Activated CD4-positive, alpha-beta memory T cell treated with anti-CD3 and anti-CD28 coated beads for 36 hours (primary cell): ENCODE measurements at places on chromosomes 6 and 20.

DNA sequence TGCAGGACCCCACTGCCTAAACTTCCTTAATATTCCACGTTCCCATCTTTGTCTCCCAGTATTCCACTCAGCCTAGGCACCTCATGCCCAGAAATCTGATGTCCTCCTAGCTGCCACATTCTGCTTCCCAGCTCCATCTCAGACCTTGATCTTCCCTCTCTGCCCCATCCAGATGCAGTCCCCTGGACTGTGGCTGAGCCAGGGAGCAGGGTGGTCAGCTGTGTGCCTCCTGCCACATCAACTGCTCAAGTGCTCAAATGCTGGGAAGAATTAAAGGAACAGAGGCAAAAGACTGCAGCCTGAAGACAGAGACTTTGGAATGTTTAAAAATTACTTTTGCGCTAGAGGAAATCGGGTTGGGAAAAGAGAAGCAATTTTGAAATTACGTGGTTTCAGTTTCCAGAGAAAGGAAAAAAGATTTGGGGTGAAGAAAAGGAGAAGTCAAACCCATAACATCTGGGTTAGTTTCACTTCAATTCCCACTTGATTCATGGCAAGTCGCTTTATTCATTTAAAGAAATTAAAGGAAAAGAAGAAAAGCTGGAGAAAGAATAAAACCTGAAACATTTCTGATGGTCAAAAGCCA lies 704.8 kb downstream of the PTPRT start:
- DNase-seq, result no peak

GRCh38 chr20:51542571-51543421 lies at the start of gene NFATC2:
Gene NFATC2 (minus strand): TSS chr20:51542719. CDS start chr20:51542499, 220 bp downstream.
- DNase-seq, result peak; percentile 59

- DNase-seq, result peak; percentile 59
Measured at GRCh38 chr20:31515775-31516107, 1.5 kb downstream of the HM13 start.

GRCh38 chr6:48817333-48818051 lies 645.6 kb downstream of the MMUT start:
- DNase-seq, result no peak

- DNase-seq, result no peak
Measured at GRCh38 chr6:162385980-162386379, 341.6 kb downstream of the PRKN start.

DNA sequence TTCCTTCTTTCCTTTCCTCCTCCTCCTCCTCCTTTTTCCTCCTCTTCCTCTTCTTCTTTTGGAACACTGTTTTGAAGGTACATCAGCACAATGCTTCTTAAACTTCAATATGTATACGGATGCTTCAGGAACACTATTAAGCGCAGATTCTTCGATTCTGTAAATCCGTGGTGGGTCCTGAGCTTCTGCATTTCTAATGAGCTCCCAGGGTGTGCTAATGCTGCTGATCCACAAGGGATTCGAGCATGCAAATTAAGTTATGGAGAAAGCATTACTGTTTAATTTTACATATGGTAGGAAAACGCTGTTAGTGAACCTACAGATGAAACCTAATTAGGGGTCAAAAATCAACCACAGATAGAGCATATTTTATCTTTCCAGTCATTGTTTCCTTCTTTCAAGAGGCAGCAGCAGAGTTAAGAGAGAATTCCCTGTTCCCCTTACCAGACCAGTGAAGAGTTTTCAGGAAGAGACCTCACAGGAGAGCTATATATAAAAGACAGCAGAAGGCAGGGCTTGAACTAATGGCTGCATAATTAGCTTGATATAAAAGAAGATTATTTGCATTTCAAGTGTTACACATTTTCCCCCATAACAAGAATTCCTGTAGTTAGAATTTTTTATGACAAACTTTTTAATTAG lies 47.2 kb downstream of the KIF13A start:
- DNase-seq, result no peak

DNA sequence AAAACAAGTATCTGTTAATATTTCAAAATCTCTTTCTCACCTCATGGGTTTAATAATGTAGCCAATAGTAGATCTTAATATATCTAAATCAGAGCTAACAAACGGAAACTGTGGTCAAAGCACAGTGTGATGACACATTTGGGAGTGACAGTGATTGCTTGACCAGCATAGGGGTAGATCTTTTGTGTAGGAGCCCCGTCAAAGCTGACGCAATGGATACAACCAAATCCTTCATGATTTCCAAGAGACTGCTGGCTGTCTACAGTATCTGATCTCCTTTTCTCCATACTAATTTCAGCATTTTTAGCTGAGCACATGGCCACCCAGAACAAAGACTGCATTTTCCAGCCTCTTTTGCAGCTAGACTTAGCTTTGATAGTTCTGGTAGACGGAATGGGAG lies 299.3 kb upstream of the ECI2 start:
- no peak for DNase-seq

DNA sequence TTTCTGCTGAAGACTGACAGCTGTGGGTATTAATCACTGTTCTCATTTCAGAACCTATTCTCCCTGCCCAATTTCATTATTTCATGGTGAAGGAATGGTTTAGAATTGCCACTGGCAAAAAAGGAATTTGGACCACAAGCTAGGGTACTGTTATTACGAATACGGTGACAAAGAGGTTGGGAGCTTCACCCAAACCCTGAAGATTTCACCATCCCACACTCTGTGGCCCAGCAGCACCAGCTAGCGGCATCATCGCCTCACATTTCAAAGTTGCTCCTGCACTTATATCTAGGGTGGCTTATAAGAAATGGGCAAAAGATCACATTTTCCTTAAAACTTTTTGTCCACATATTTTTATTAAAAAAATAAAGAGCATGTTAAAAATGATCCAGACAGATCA lies 236.1 kb downstream of the SYNDIG1 start:
- DNase-seq, result no peak

DNA sequence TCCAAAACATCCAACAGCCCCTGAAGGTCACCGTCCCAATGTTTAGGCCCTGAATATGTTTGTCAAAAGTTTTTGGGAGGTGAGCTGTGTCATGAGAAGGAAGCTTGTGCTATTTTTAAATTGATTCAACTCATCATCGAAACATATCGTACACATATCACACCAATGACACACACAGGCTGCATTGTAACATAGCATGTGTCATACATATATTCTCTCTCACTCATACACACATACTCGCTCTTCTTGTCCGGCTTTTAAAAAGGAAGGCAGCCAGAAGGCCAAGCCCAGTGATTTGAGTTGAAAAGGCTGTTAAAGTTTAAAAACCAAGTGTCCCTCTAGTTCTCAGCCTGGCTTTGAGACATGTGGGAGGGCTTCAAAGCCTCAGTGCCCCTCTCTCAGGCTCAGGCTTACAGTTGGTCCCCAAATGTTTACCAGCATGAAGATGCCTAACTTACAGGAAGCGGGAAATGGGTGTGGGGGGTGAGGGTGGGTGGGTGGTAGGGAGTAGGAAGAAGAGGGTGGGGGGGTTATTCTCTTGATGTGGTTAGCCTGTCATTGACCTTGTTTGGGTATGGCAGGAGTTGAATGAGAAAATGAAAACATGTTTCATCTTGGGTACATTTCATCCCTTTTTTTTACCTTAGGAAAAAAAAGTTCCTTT lies 3.3 kb upstream of the PRDM1 start:
- no peak for DNase-seq

DNA sequence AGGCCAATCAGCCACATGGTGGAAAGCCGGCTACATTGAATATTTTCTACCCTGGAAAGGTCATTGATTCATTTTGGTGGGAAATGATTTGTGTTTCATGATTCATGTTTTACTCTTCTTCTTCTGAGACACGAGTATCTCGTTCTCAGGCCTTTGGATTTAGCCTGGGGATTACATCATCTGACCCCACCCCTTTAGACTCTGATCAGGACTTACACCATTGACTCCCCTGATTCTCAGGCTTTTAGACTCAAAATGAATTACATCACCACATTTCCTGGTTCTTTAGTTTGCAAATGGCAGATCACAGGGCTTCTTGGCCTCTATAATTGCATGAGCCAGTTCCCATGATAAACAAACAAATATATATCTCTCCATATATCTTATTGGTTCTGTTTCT lies 228.8 kb downstream of the ADGRG6 start:
- no peak for DNase-seq

DNA sequence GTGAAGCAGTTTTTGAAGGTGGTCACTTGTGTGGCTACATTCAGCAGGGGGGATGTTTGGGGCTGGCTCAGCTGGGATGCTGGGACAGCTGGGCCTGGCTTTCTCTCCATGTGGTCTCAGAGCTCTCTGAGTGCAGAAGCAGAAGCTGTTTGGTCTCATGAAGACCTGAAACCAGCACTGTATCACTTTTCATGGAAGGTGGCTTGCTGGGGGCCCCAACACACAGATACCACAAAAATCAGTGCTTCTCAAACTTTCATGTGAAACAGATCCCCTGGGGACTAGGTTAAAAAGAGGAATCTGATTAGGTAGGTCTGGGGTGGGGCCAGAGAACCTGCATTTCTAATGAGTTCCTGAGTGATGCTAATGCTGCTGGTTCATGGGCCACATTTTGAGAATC lies 347.3 kb downstream of the DHX35 start:
- DNase-seq, result no peak

DNA sequence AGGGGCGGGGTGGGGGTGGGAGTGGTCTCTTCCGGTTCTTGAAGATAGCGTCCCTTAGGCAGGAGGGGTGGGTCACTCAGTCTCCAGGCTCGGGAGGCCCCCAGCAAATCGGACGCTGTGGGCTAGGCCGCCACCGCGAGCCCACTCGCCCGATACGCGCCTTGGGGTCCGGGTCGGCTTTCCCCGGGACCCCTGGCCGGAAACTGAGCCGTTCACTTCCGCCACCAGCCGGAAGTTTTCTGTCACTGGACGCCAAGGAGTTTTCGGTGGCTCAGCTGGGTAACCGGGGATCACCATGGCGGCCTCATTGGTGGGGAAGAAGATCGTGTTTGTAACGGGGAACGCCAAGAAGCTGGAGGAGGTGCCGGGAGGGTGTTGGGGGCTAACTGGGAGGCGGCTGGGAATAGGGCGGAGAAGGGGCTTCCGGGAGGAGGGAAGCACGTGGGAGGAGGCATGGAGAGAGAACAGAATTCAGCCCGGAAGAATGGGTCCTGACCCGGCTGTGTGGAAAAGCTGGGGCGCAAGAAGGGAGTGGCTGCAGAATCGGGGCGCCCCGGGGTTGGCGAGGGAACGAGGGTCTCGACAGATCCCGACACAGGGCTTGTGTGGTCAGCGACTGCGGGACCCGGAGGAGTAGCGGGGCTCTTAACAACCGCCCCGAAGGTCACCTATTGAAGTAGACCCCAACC lies at the start of gene ITPA:
TSS of gene ITPA (plus strand) at position 242 of the 689 bp plus-strand sequence. CDS start at position 296, 54 bp downstream.
- peak; percentile 75 for DNase-seq

DNA sequence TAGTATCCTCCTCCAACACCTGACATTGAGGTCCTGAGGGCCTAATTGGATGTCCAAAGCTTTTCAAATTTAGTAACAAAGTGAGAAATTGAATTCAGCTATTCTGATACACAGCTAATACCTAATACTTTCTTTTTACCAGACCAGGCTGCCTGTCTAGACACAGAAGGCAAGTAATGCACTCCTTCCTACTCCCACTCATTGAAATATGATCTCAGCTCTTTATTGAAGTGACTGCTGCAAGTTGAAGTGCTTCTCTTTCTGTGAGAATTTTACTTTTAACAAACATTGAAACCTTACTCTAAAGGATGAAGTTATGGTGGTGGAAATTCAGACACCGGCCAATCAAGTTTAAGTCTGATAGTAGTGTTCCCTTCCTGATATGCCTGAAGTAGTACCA lies 90.8 kb upstream of the OGFRL1 start:
- DNase-seq, result no peak

- DNase-seq, result peak; percentile 64
Measured at GRCh38 chr6:41976794-41977484, 35.3 kb upstream of the CCND3 start.

DNA sequence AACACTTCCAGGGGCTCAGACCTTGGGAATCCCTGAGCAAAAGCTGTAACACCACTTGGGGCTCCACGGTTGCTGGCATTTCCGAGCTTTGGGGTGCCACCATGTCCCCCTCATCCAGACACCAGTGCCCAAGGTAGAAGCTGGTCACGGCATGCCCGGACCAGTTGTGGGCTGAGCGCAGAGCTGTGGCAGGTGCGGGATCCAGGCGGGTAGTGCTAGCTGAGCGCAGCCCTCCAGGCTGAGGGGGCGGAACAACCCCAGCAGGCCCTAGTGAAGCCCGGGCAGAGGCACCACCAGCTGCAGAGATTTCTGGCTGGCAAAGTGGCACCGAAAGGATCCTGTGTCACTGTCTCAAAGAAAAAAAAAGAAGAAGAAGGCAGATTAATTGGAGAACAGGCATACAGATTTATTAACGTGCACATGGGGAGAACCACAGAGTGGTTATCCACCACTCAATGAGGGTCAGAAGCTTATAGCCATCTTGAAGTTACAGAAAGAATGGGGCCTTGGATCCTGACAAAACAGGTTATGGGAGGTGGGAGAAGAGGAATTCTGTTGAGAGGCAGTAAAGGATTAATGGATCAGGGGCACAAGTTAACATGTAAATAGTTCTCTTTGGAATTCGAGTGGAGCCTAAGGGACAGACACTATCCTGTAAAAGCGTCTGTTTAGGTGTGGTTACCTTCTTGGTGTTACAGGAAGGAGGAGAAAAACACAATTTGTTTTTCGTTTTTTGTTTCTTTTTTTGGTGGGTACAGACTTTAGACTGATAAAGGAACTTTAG lies 107.5 kb downstream of the CD24 start:
- no peak for DNase-seq

- DNase-seq, result no peak
Measured at GRCh38 chr20:3732327-3733118, at the start of gene HSPA12B. Gene HSPA12B (plus strand): TSS chr20:3732685. CDS start chr20:3738675, 5,990 bp downstream.

DNA sequence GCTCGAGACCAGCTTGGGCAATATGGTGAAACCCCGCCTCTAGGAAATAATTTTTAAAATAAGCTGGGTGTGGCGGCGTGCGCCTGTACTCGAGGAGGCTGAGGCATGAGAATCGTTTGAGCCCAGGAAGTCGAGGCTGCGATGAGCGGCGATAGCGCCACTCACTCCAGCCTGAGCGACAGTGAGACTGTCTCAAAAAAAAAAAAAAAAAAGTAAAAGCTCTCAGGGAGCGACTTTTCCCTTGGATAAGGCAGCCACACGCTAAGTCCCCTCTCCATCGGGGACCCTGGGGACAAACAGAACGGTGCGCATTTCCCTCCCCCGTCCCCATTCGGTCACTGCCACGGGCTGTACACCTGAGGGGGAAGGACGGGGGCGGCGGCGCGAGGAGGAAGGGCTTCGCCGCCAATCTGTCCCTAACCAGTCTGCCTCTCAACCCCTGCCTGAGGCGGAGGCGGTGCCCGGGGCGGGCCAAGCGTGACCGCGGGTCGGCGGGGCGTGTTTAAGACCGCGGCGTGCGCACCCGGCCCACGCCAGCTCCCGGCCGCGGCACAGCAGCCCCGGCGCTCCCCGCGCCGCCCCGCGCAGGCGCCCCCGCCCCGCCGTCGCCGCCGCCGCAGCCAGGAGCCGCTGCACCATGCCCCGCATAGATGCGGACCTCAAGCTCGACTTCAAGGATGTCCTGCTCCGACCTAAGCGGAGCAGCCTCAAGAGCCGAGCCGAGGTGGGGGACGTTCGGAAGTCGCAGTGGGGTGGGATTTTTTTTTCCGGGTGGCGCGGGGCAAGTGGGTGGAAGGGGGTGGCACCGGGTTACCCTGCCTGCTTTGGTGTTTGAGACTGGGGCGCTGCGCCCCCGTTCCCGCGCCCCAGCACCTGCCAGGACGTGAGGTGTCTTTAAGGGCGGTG lies at the start of gene GMPR:
TSS of gene GMPR (plus strand) at position 531 of the 906 bp plus-strand sequence. CDS start at position 638, 107 bp downstream.
- DNase-seq, result peak; percentile 82
